ENCODE measurements at places on chromosomes 13 and 19.

DNA sequence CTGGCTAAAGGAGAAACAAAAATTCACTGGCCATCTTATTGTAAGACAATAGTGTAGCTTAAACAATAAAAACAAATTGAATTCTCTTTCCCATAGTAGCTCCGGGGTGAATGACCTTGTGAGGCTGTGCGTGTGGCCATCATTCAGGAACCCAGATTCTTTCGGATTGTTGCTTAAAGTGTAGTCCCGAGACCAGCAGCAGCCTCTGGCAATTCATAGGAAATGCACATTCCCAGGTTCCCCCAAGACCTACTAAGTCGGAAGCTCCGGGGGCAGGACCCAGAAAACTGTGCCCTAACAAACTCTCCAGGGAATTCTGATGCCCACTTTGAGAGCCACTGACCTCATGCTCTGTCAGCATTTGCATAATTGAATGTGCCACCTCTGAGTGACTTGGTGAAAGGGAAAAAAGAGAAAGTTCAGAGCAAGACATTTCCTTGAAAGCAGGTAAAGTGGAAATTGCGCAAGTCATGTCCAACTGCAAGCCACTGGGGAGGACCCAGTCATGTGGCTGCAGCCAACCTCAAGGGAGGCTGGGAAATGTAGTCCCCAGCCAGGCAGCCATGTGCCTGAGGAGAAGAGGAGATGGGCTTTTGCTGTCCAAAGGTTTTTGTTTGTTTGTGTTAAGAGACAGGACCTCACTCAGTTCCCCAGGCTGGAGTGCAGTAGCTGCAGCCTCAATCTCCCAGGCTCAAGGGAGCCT is 50.7 kb upstream of the PNMA8B start:
- no peak overlapping the region for H3K27ac ChIP-seq
- no peak for DNase-seq
- H3K36me3 ChIP-seq: peaks cover 2% of the 10 kb centered on the region
- H3K4me1 ChIP-seq: no peaks in the 10 kb centered on the region

- peaks cover 8% of the 10 kb centered on the region for H3K36me3 ChIP-seq
- no peaks in the 10 kb centered on the region for H3K27me3 ChIP-seq
- DNase-seq: no peak
- H3K4me1 ChIP-seq: no peaks in the 10 kb centered on the region
- no peak overlapping the region for H3K4me3 ChIP-seq
Observed at GRCh38 chr19:3570606-3571011, 2.1 kb upstream of the HMG20B start.

- H3K4me1 ChIP-seq: no peaks in the 10 kb centered on the region
- H3K27me3 ChIP-seq: peaks cover 84% of the 10 kb centered on the region
- DNase-seq: no peak
- peaks cover 2% of the 10 kb centered on the region for H3K36me3 ChIP-seq
- no peak overlapping the region for H3K4me3 ChIP-seq
Observed at GRCh38 chr19:43814663-43815352, 12.3 kb upstream of the ZNF283 start.

- peaks cover 31% of the 10 kb centered on the region for H3K27me3 ChIP-seq
Observed at GRCh38 chr13:52812941-52813340, 35.5 kb downstream of the PCDH8 start.

- H3K4me3 ChIP-seq: peak overlapping the region; percentile 90
- H3K27me3 ChIP-seq: no peaks in the 10 kb centered on the region
- DNase-seq: peak; percentile 69
- H3K27ac ChIP-seq: peak overlapping the region; percentile 91
Observed at GRCh38 chr19:29667901-29668341, 2.7 kb downstream of the PLEKHF1 start.

GRCh38 chr19:4633140-4633967 is 6.0 kb upstream of the TNFAIP8L1 start:
- peaks cover 7% of the 10 kb centered on the region for H3K4me1 ChIP-seq
- H3K4me3 ChIP-seq: no peak overlapping the region
- H3K27ac ChIP-seq: no peak overlapping the region
- DNase-seq: peak; percentile 32

GRCh38 chr13:78631077-78631476 is 27.7 kb upstream of the POU4F1 start:
- peaks cover 38% of the 10 kb centered on the region for H3K36me3 ChIP-seq
- H3K4me3 ChIP-seq: no peak overlapping the region
- H3K27me3 ChIP-seq: no peaks in the 10 kb centered on the region
- DNase-seq: no peak
- peaks cover 16% of the 10 kb centered on the region for H3K4me1 ChIP-seq

DNA sequence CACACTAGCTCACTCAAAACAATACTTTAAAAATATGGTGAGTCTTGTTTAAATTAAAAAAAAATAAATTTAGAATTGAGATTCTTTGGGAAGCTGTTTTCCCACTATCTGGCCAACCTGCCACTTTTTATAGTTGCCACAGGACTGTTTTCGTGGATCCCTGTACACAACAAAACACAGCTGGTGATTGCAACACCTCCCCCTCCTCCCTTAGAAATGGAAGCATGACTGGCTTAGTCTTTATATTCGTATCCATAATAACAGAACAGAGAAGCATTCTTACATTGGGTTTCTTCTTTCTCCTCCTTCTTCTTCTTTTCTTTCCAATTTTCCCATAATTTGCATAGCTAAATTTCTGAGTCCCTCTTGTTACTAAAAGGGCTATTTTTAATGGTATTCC is 79.5 kb upstream of the GJB6 start:
- peaks cover 28% of the 10 kb centered on the region for H3K27me3 ChIP-seq
- H3K27ac ChIP-seq: no peak overlapping the region
- DNase-seq: no peak
- H3K4me1 ChIP-seq: no peaks in the 10 kb centered on the region
- no peaks in the 10 kb centered on the region for H3K36me3 ChIP-seq

- H3K4me3 ChIP-seq: no peak overlapping the region
- no peaks in the 10 kb centered on the region for H3K36me3 ChIP-seq
- no peak for DNase-seq
- H3K27me3 ChIP-seq: no peaks in the 10 kb centered on the region
Observed at GRCh38 chr13:63909726-63910375, 2494.2 kb upstream of the PCDH20 start.

DNA sequence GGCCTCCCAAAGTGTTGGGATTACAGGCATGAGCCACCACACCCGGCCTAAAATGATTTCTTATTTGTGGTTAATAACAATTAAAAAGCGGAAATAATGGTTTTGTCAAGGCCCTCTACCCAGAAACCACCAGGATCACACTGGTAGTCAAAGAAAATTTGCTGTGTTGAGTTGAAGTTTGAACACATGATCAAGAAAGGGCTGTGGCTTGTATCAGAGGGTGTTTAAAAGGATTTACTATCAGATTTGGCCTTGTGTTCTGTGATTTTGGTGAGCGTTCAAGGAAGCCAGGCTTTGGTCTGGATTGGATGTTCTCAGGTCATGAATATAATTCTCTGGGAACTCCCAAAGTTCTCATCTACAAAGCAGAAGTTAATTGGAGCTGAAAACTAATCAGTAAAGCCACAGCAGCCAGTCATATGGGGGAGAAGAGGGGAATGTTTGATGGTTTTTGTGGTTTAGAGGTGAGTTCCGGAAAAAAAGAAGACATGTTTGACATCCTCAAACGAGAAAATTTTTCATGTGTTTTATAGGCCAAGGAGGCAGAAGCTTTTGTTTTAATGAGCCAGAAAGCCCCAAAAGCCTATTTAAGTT is 10.6 kb upstream of the ZNF556 start:
- no peaks in the 10 kb centered on the region for H3K27me3 ChIP-seq
- peaks cover 10% of the 10 kb centered on the region for H3K4me1 ChIP-seq
- H3K4me3 ChIP-seq: peak overlapping the region; percentile 8
- peak overlapping the region; percentile 47 for H3K27ac ChIP-seq
- peaks cover 17% of the 10 kb centered on the region for H3K36me3 ChIP-seq

DNA sequence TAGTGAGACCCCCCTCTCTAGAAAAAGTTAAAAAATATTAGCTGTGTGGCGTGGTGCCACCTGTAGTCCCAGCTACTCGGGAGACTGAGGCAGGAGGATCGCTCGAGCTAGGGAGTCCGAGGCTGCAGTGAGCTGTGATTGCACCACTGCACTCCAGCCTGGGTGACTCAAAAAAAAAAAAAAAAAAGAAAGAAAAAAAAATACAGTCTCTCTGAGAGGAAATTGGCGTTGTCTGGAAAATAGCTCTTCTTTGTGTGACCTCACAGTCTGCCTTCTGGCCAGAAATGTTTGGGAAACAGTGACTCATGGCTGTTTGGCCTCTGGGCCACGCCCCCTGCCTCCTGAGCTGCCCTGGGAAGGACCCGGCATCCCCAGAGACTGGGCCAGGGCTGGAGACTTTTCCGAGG is 10.7 kb downstream of the MARCHF2 start:
- H3K27me3 ChIP-seq: no peaks in the 10 kb centered on the region
- no peak overlapping the region for H3K27ac ChIP-seq
- H3K36me3 ChIP-seq: peaks cover 17% of the 10 kb centered on the region

DNA sequence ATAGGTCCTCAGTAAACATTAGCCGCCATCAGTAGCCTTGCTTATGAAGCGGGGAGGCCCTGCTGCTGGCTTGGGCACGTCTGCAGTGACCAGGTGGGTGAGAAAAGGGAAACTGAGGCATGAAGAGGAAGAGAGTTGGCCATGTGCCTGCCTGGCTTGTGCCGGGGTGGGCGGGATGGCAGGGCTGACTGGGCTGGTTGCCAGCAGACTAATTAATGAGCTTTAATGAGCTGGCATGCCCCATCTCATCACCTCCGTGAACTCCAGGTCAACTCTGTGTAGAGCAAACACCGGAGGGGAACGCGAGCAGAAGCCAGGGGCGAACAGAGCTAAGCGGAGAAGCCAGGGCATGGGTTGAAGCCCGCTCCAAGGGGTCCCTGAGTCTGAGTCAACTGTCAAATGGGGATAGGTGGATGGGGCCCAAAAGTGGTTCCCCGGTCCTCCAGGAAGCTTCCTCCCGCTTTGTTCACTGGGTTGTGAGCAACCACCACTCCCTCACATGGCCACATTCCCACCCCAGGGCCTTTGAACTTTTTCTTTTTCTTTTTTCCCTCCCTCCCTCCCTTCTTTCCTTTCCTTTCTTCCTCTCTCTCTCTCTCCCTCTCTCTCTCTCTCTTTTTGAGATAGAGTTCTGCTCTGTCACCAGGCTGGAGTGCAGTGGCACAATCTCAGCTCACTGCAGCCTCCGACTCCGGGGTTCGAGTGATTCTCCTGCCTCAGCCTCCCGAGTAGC is 8.7 kb downstream of the NR2F6 start:
- no peak overlapping the region for H3K27ac ChIP-seq
- no peak for DNase-seq
- H3K36me3 ChIP-seq: peaks cover 3% of the 10 kb centered on the region
- H3K27me3 ChIP-seq: no peaks in the 10 kb centered on the region
- H3K4me1 ChIP-seq: peaks cover 9% of the 10 kb centered on the region

- H3K27me3 ChIP-seq: no peaks in the 10 kb centered on the region
- H3K36me3 ChIP-seq: peaks cover 2% of the 10 kb centered on the region
- H3K27ac ChIP-seq: no peak overlapping the region
Observed at GRCh38 chr13:69959046-69959445, 148.6 kb upstream of the ATXN8OS start.

DNA sequence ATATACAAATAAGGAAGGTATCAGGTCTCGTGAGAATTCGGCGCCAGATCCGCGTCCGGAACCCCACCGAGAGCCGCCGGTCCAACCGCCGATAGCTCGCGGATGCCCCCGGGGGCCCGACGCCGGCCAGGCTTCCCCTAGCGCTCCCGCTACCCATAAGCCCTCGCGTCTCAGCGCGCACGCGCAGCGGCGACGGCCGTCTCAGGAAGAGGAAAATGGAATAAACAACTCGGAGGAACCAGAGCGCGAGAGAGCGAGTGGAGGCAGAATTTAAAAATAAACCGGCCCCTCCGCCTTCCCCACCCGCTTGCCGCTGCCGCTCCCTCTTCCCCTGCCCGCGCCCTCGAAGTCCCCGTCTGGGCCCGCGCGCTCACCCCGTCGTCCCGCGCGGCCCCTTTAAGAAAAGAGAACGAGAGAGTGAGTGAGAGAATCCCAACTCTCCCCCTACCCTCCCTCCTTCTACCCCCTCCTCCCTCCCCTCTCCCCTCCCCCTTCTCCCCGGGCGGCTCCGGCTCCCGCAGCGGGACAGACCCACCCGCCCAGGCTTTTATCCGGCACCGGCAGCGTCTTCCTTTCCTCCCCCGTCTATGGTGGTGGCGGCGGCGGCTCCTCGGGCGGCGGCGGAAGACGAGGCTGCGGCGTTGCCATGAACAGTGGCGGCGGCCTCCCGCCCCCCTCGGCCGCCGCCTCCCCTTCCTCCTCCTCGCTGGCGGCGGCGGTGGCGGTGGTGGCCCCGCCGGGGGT is at the start of gene PAN3:
Gene PAN3 (plus strand): TSS at position 534 of the 744 bp plus-strand sequence. CDS start 113 bp downstream, at position 647.
- no peaks in the 10 kb centered on the region for H3K27me3 ChIP-seq
- H3K36me3 ChIP-seq: peaks cover 26% of the 10 kb centered on the region
- H3K4me1 ChIP-seq: peaks cover 55% of the 10 kb centered on the region
- DNase-seq: peak; percentile 82
- H3K4me3 ChIP-seq: peak within 1 kb of the TSS; percentile 81

GRCh38 chr13:95245071-95245470 is 56.2 kb downstream of the ABCC4 start:
- DNase-seq: no peak
- H3K27me3 ChIP-seq: no peaks in the 10 kb centered on the region
- peaks cover 13% of the 10 kb centered on the region for H3K4me1 ChIP-seq
- no peak overlapping the region for H3K4me3 ChIP-seq
- H3K27ac ChIP-seq: no peak overlapping the region

- H3K27ac ChIP-seq: no peak overlapping the region
- H3K36me3 ChIP-seq: no peaks in the 10 kb centered on the region
- no peaks in the 10 kb centered on the region for H3K4me1 ChIP-seq
Observed at GRCh38 chr13:98214008-98214643, 37.1 kb upstream of the RNF113B start.

DNA sequence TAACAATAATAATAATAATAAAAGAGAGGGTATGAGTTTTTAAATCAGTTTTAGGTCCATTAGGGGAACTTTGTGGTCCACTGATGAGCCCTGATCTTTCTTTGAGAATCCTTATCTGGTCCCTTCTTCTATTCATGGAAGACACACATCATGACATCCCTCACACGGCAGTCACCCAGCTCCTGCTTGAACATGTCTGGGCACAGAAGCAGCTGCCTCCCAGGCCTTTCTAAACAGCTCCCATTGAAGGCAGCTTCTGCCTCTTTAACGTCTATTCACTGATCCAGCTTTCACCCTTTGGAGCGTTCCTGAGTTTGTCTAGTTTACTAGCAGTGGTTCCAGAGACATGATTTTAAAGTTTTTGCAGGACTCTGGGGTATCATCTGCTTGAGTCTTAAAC is 42.6 kb upstream of the STK24 start:
- no peaks in the 10 kb centered on the region for H3K4me1 ChIP-seq
- peaks cover 9% of the 10 kb centered on the region for H3K27me3 ChIP-seq
- H3K27ac ChIP-seq: no peak overlapping the region

DNA sequence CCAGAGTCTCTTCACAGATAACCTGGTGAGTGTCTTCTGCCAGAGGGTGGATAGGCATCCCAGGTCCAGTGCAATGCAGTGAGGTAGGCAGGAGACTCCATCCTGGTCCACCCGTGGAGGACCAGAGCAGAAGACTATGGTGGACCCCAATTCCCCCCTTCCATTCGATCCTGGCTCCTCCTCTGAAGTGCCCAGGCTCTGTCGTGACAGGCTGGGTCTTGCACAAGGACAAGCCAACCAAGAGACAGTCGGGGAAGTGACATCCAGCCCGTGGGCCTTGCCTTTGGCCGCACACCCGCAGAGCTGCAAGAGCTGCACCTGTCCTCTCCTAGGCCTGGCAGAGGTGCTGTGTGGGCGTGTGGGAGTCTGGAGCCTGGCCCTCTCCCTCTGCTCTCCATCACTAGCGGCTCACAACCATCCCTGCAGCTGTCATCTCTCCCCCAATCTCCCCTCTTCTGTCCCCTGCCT is 3.1 kb downstream of the ZNF784 start:
- peaks cover 19% of the 10 kb centered on the region for H3K36me3 ChIP-seq
- no peak for DNase-seq
- H3K4me3 ChIP-seq: no peak overlapping the region
- H3K27me3 ChIP-seq: no peaks in the 10 kb centered on the region
- H3K27ac ChIP-seq: no peak overlapping the region
- peaks cover 31% of the 10 kb centered on the region for H3K4me1 ChIP-seq
